HFF-Myc (cell line): ENCODE measurements at places on chromosomes 16 and 17.
A peak's percentile ranks its signal among the peaks of the same experiment; 100 is the strongest.

DNA sequence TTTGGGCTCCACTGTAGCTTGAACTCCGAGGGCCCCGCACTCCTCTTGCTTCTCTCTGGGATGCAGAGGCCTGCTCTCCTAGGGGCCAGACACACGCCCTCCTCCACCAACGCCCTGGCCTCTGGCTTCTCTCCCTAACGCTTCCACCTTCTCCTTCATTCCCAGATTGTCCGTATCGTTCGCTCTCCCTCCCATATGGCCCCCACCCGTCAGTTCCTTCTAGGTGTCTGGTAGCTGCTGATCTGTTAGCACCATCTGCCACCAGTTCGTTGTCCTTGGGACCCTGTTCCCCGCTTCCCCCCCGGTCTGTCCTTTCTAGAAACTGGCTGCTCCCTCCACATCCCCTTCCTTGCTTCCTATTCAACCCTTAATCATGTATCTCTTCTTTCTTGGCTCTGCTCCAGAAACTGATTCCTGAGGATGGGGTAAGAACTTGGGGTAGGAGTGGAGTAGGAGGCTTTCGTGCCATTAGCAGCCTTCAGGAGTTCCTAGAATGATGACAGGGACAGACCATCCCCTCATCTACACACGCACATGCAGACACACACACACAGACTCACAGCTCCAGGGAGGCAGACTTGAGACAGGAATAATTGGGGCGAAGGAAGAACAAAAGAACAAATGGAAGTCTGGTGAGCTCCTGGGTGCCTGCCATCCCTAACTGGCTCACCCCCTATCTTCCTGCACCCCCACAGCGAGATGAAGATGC is 4.3 kb downstream of the ATP1B2 start:
- no peak for DNase-seq

GRCh38 chr17:82974136-82974952 is 105.1 kb upstream of the METRNL start:
- DNase-seq = no peak

DNA sequence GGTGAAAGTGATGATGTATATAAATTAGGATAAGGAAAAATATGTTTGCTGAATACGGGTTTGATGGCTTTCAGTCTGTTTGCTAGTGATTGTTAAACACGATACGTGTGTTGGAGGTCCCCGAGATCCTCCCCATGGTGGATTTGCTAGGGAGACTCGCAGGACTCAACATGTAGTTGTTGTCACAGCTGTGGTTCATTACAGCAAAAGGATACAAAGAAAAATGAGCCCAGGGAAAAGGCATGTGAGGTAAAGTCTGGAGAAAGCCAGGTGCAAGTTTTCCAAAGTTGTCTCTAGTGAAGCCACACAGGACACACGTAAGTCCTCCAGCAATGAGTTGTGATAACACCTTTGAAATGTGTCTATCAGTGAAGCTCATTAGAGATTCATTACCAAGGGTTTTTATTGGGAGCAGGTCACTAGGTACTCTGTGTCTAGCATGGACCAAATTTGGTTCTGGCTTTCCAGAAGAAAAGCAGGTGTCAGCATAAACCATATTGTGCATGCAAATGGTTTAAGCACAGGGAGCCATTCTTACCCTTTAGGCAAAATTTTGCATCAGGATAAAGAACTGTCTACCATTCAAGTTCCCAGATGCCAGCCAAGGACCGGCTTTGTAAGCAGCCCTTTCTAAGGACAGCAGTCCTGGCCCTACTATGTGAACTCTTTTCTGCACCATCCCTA is 215.2 kb upstream of the WSCD1 start:
- no peak for DNase-seq

- DNase-seq = no peak
These were observed 55.3 kb downstream of the WDR59 start for GRCh38 chr16:74929636-74930035.

DNA sequence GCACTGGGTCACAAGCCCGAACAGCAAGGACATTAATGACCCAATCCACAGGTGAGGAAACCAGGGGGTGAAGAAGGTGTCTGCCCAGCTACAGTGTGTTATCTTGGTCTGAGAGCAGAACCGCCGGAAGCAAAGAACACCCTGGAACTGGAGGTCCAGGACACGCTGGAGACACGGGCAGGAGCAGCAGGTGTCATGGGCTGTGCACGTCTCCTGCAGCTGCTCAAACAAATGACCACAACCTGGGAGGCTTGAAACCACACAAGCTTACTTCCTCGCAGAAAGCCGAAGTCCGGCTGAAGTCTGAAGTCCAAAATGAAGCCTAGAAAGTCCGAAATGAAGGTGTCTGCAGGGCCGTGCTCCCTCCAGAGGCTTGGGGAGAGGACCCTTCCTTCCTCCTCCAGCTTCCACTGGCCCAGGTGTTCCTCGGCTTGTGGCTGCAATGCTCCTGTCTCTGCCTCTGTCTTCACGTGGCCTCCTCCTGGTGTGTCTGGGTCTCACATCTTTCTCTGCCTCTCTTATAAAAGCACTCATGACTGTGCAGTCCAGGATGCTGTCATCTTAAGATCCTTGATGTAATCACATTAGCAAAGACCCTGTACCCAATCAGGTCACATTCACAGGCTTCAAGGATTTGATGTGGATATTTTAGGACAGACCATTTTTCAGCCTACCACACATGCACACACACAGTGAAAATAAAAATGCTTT is 351.2 kb downstream of the C16orf95 start:
- DNase-seq = no peak

DNA sequence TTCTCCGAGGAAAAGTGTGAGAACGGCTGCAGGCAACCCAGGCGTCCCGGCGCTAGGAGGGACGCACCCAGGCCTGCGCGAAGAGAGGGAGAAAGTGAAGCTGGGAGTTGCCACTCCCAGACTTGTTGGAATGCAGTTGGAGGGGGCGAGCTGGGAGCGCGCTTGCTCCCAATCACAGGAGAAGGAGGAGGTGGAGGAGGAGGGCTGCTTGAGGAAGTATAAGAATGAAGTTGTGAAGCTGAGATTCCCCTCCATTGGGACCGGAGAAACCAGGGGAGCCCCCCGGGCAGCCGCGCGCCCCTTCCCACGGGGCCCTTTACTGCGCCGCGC is at the start of gene ERBB2:
ERBB2 (plus strand) TSS at position 247 of the 330 bp plus-strand sequence. CDS start 175 bp downstream, outside the sequence.
- no peak for DNase-seq

DNA sequence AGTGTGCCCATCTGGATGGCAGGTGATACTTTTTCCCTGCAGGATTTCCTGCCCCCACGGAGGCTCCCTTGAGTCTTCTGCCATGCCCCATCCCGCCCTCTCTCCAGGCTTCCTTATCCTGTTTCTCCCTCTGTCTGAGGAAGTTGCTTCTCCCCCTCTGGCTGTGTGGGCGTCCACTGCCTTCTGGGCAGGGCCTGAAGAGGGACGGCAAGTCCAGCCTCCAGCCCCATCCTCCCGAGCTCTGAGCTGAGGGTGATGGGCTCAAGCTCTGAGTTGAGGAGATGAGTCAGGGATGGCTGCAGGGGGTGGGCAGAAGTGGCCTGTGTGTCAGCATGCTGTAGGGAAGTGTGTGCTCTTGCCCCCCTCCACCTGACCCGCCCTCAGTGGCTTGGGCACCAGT is 14.2 kb upstream of the RAP1GAP2 start:
- peak; percentile 12 for DNase-seq

DNA sequence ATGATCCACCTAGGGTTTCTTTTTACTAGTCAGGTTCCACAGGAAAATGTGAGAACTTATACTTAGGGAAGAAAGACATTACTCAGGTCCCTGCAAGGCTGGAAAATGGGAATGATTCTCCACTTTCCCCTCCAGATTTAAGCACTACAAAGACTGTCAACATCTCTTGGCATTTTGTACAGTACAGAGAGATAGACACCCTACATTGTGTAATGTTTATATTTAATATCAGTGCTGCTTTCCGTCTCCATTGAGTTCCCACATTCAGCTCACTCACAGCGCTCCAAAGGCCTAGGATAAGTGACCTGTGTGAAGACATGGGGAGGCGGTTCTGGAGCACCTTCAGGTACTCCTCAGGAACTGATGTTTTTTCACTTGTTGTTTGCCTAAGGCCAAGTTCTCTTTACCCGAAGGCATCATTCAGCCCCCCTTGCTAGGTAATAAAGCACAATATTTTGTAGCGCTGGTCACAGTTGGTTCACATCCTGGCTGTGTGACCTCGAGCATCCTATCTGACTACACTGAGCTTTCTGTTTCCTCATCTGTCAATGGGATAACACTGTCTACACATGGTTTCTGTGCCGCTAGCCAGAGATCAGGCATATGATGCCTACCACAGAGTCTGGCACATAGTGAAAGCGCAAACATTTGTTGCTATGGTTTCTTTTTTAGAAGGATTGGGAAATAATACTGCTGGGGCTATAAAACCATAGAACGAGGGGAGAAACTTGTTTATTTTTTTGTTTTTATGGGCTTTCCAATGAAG is 226.6 kb downstream of the ZFHX3 start:
- no peak for DNase-seq

GRCh38 chr16:27326738-27327585 is 13.2 kb downstream of the IL4R start:
- DNase-seq = peak; percentile 52

GRCh38 chr17:57986841-57987580 is 1.0 kb downstream of the VEZF1 start:
- no peak for DNase-seq

DNA sequence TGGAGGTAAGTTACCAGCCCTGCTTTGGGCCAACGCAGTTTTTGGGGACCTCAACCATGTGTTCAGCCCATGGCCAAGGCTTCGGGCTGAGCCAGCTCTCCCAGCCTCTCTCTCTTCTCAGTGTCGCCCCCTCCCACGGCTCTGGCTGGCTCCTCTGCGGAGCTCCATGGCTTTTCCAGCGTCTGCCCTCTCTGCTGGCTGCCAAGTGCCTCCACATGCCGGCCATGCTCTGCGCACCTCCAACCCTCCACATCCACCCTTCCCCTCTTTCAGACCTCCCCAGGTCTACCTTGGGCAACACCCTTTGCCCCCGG is 23.2 kb downstream of the COTL1 start:
- no peak for DNase-seq

DNA sequence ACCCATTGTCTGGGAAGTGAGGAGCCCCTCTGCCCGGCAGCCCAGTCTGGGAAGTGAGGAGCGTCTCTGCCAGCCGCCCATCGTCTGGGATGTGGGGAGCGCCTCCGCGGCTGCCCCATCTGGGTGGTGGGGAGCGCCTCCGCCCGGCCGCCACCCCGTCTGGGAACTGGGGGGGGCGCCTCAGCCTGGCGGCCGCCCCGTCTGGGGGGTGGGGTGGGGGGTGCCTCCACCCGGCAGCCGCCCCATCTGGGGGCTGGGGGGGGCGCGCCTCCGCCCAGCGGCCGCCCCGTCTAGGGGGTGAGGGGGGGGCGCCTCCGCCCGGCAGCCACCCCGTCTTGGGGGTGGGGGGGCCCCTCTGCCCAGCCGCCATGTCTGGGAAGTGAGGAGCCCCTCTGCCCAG is 78.4 kb downstream of the RPGRIP1L start:
- no peak for DNase-seq

DNA sequence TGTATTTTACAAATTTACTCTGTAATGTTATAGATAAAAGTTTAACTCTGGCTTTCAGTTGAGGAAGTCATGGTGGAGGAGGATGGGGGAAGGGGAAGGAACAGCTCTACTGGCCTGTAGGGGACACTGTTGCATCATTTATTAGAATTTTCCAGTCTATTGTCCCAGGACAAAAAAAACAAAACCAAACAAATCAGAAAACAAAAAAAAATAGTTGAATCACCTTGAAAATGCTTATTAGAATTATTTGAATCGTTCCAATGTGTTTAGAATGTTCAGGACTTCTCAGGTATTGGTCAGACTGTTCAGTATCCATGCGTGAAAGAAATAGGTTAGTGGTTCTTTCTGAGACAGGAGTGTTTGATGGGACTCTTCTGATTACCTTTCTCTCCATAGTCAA is 242.0 kb downstream of the FTO start:
- DNase-seq = peak; percentile 14

DNA sequence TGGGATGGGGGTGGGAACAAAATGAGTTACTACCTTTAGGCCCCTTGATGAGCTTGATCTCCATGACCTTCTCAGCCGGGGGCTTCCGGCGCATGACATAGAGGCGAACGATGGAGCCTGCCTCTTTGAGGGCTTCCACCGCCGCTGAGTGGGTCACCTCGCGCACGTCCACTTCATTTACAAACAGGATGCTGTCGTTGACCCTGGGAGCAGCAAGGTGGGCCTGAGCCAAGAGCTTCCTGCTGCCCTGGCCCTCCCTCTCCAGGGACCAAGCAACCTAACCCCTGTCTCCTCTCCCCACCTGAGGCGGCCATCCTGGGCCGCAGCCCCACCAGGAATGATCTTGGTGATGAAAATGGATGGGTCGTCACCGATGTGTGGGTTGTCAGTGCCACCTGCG is 16.2 kb downstream of the DLG4 start:
- DNase-seq = no peak

DNA sequence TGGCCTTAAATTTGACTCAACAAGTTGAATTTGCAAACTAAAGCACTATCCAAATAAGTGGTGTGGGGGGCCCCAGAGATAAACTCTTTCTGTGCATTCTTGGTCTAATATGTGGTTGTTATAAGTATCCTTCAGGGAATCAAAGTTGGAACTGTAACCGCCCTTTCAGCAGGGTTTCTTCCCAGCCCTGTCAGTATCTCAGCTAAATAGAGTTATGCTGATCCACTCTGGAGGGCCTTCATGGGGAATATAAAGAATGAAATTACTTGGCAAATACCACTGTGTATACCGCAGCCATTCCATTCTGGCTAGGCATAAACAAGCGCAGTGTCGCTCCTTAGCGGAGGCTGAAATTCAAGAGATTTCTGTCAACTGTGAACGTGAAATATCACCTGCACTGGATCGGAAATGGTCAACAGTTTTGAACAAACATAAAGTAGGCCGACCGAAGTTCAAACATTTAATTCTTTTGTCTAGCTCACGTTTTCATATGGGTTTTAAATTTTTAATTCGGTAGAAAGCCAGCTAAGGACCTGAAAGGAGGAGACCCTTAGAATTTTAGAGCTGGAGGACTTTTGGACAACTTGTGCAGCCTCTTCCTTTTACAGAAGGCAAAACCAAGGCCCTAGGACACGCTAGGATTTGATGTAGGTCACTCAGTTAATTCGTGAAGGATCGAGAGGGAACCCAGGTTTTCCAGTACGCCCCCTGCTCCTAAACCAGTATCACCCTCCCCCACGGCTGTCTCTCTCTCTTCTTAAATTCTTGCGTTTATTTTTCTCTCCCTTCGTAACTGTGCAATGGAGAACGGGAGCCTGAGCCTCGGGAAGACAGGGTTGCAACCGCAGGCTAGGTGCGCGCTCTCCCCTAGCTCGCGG is 74.7 kb downstream of the CHD9 start:
- DNase-seq = no peak

DNA sequence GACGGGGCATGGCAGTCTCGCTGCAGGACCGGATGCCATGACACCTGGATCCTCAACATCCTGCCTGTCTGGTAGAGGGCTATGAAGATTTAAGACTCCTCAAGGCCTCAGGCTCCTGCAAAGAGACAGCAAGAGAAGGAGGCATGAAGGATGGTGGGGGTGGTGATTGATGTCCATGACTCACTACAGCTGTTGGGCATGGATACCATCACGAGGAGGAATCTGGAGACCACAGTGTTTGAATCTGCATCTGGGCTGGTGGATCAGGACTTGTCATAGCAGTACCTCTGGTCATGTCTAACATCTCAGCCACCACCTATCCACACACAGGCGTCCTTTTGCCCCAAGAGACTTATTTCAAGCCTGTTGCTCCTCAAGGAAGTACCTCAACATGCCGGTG is 50.2 kb upstream of the WSCD1 start:
- no peak for DNase-seq
